ENCODE measurements at places on chromosomes 13 and 19.
A peak's percentile ranks its signal among the peaks of the same experiment; 100 is the strongest.

DNA sequence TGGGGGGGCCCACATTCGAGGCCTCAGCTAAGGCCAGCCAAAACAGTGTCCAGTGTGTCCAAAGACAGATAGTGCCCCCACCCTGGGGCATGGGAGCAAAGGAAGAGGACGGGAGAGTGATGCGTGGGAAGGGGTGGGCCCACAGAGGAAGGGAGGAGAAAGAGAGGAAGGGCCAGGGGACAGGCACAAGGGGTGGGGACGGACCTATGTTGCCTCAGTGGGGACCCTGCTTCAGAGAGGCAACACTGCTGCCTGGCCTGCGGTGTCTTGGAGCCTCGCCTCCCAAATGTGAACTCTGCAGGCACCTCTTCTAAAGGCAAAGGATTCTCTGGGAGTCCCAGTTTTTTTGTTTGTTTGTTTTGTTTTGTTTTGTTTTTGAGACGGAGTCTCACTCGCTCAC lies 230.2 kb upstream of the MAB21L1 start:
- DNase-seq: no peak

- DNase-seq: no peak
Measured at GRCh38 chr19:58366585-58367430, 4.3 kb upstream of the ZNF497 start.

GRCh38 chr19:4488496-4488895 lies 16.4 kb downstream of the HDGFL2 start:
- no peak for DNase-seq

GRCh38 chr19:2345076-2345475 lies 15.0 kb upstream of the TMPRSS9 start:
- no peak for DNase-seq

- peak; percentile 33 for DNase-seq
Measured at GRCh38 chr19:5627395-5627904, 4.6 kb downstream of the SAFB start.

DNA sequence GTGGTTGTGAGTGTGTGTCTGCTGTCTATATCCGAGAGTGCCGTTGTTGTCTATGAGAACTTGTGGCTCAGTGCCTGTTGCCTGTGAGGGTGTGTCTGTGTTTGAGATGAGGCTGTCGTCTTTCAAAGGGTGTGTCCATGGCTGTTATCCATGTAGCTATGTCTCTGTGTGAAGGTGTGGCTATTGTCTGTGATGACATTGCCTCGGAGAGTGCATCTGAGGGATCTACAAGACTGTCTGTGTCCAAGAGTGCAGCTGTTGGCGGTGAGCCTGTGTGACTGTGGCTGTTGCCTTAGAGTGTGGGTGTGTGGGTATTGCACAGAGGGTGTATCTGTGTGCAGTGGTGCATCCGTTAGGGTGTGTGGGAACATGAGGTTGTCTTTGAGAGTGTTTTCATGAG lies 4.9 kb downstream of the NUMBL start:
- DNase-seq: no peak

- DNase-seq: no peak
Measured at GRCh38 chr13:63684822-63685221, 2269.2 kb upstream of the PCDH20 start.

DNA sequence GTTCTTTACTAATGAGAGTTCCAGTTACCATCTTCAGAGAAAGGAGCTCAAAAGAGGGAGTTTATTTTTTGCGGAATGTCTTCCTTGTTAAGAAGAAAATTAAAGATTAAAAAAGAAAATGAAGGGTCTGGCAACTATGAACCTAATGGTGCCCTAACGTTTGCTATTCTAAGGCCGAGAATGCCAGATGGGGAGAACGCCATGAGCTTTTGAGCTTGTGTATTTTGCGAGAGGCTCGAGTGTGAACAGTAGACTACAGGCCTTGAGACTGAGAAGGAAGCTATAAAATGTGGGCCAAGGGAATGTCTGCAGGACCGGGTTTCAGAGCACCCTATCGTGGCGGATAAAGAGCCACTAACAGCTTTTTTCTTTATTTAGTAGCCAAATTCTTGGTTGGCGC lies 6.7 kb downstream of the FGF14 start:
- no peak for DNase-seq

GRCh38 chr13:27273658-27274425 lies 3.2 kb downstream of the RASL11A start:
- DNase-seq: no peak

DNA sequence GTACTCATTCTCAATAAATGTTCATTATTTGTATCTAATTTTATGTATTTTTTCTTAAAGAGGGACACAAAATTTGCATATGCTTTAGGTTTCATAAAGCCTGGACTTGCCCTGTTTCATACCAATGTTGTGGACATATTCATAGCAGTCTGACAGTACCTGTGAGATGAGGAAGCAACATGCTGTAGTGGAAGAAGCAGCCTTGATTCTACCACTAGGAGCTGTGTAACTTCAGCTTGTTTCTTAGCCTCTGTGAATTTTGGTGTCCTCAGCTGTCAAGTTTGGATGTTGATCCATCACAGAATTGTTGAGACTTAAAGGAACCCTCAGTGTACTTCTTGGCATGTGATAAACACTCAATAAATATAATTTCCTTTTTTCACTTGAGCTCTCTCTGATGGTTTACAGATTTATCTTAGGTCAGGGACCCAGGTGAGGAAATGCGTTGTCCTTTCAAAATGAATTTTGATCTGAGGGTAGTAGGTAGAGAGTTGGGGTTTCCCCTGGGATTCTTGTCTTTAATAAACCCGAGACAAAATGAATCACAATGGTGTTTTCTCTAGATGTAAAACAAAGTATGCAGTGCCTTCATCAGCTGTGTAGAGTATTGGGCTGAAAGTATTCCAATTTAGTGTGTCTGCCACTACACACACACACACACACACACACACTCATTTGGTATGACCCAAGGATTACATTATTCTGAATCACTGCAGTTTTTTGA lies 152.1 kb downstream of the KCNRG start:
- DNase-seq: no peak

DNA sequence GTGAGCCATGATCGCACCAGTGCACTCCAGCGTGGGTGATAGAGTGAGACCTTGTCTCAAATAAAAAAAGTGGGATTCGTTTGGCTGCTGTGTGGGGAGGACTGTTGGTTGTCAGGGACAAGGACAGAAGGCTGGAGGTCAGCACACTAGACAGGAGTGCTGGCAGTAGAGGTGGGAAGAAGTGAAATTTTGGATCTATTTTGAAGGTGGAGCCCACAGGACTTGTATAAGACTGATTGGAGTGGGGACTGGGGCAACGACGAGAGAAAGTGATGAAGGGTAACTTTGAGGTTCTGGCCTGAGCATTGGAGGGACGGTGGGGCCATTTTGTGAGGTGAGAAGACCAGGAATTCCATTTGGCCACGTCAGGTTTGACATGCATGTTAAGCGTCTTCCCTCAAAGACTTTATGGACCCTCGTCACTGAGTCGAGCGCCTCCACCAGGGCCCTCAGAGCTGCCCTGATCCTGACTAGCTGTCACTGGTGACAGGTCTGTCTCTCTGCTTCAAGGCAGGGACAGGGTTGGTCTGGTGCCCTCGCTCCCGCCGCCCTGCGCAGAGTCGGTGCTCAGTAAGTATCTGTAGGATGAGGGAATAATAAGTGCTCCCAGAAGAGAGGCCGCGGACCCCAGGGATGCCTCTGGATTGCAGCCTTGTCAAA lies 673 bp downstream of the CTU1 start:
- peak; percentile 10 for DNase-seq

- DNase-seq: no peak
Measured at GRCh38 chr13:28805193-28805819, 14.8 kb upstream of the MTUS2 start.

GRCh38 chr13:21833921-21834320 lies 163.0 kb downstream of the FGF9 start:
- DNase-seq: no peak

GRCh38 chr19:52943884-52944643 lies 18.6 kb downstream of the ZNF816 start:
- DNase-seq: no peak

DNA sequence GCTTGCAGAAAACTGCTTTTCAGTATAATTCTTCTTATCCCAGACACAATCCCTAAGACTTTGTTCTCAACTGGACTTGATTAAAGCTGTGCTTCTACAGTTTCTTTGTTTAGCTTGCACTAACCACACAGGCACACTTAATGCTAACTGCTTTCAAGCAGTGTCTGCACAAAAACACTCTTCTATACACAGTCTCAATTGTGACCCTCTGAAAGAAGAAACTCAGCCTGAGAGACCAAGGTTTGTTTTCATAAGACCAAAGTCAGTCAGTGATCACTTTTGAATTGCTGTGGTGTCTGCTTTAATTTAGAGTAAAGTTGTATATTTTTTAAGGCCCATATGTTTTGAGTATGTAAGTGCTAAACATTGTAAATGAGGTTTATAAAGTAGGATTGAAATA lies 431.2 kb downstream of the KCTD12 start:
- DNase-seq: no peak

- no peak for DNase-seq
Measured at GRCh38 chr13:99421271-99421670, 80.0 kb upstream of the TM9SF2 start.

DNA sequence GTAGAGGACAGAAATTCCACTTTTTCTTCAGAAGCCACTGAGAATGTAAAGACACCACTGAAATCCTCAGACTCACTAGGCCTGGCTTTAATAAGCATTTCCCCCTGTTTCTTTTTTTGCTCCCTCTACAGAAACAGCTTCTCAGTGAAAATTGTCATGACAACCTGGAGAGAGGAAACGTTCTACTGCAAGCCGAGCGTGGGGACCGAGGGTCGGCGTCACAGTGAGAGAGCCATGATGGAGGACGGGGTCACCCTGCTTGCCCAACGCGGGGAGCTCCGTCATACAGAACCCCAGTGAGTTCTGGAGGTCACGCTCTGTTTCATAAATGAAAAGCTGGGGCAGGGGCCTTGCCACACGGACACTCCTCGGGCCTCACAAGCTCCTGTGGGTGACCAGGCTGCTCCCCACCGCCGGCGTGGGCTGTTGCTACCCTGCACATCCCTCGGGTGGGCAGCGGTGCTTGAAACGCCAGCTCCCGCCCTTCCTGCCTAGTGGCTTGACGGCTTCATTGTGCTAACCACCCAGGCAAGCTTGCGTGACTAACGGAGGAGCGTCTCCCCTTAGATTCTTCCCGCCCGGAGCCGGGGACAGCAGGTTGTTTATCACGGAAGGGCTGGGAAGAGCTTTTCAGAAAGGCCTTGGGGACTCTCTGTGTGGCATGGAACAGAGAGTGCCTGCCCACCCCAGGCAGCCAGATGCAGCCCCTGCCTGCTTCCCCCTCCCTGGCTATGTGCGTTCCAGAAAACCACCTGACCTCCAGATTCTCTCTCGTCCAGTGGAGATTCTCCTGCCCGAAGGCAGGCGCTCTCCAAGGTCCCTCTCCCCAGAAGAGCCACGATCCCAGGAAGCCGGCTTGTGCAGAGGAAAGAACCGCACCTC lies 153.6 kb downstream of the KATNAL1 start:
- no peak for DNase-seq

GRCh38 chr19:12834976-12835757 lies 788 bp upstream of the RTBDN start:
- no peak for DNase-seq

DNA sequence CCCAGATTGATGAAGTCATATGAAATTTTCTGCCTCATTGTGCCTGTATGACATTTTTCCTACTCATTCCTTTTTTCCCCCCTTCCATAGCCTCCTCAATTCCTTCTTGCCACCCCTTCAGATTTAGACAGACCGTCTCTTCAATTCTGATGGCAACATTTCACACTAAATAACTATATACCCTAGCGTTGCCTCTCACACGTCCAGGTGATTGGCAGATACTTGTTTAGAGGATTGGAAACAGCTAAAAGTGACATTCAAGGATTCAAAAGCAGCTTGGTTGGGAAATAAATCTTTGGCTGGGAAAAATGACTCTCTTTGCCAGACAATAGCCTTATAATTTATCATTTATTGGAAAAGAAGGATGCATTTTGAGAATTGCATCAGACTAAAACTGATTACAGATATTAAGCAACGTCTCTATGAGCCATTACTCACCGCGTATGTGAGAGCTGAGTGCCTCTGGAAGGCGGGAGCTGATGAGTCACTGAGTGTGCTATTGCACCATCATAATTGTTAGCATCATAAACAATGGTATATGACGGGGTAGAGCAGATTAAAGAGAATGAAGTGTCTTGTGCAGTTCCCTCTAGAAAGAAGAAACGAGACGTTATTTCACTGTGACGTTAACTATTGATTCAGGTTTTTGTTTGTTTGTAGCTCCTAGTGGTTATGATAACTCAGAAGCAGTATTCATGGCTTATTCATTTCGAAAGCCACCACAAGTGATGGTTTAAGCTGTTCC lies 61.1 kb upstream of the FAM216B start:
- DNase-seq: no peak

Measured in CD4-positive, alpha-beta T cell treated with Interleukin-17A for 1 hour (primary cell).